A549 treated with AZD2906 at 1 μM for 4 hours (cell line): ENCODE measurements at places on chromosomes 4 and X. TPM values are rescaled to one million over a fixed set of nuclear protein-coding genes. Genes with fewer than 3 reads are reported as not detected.

Gene SH3TC1
- 24.2 to 27.1 TPM (median 26.7 TPM) in 5 replicates for total RNA-seq

Gene MAGT1
- 33.5 to 51.5 TPM (median 37.0 TPM) in 5 replicates for total RNA-seq

Gene IBSP
- total RNA-seq, result not detected in 5 replicates

Gene CPZ
- total RNA-seq, result 0.08 to 0.30 TPM (median 0.24 TPM) in 5 replicates

Gene MAGEB17
- total RNA-seq, result not detected in 5 replicates

Gene IQSEC2
- total RNA-seq, result 30.8 to 45.6 TPM (median 40.8 TPM) in 5 replicates

Gene ARHGAP36
- not detected in 5 replicates for total RNA-seq

Gene CCDC110
- total RNA-seq, result 0.06 TPM in 1 of 5 replicates, not detected in the others

Gene SMIM10
- total RNA-seq, result 0.06 to 0.19 TPM (median 0.11 TPM) in 4 of 5 replicates, not detected in the other
